Ovary (tissue), 10 donors: ENCODE measurements at places on chromosomes 7 and 10. TPM values are rescaled to one million over a fixed set of nuclear protein-coding genes. Genes with fewer than 3 reads are reported as not detected.

DNA sequence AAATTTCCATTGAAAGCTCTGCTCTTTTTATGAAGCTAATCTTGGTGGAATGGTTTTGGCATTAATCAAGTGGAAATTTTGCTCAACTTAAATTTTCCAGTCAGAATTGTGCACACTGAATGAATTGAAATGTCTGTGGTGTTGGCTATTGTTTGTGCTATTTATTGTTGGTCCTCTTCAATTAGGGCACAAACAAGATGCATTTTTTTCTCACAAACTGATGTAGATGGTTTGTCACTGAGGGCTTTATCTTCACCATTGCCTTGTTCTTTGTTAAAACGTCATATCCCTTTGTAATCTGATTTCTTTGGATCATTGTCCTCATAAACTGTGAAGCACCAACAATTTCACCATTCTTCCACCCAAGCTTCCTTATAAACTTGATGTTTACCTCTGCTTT, 152.1 kb upstream of the RHOBTB1 start:
- no peak for DNase-seq

- no peak for DNase-seq
These were observed 4.0 kb upstream of the NKX2-3 start for GRCh38 chr10:99528494-99529441.

DNA sequence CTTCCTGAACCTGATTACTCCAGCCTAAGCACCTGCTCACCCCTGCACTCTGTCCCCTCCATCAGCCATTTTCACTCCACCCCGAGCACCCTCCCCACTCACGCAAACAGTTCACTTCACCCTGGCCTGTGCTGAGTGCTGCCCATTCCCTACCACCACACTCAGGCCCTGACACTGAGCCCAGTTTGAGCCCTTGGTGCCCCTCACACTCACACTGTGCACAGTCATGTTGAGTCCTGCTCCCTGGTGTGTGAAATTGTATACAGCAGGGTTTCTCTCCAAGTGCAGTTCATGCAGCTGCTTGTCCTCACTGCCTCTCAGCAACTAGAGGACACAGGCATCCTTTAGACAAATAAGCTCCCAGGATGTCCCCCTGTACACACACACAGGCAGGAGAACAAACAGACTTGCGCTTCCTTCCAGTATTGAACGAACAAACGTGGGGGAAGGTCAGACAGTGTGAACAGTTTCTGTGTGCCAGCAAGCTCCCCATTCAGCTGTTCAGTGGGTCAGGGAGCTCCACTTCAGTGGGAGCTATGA, 6.8 kb downstream of the MYO1G start:
- DNase-seq, result peak; percentile 10

GRCh38 chr7:111057066-111057465, 33.9 kb upstream of the LRRN3 start:
- DNase-seq, result no peak

GRCh38 chr7:8017423-8017822, 48.8 kb downstream of the GLCCI1 start:
- no peak for DNase-seq

FFAR4 gene
- total RNA-seq, result 3.7 TPM

DNA sequence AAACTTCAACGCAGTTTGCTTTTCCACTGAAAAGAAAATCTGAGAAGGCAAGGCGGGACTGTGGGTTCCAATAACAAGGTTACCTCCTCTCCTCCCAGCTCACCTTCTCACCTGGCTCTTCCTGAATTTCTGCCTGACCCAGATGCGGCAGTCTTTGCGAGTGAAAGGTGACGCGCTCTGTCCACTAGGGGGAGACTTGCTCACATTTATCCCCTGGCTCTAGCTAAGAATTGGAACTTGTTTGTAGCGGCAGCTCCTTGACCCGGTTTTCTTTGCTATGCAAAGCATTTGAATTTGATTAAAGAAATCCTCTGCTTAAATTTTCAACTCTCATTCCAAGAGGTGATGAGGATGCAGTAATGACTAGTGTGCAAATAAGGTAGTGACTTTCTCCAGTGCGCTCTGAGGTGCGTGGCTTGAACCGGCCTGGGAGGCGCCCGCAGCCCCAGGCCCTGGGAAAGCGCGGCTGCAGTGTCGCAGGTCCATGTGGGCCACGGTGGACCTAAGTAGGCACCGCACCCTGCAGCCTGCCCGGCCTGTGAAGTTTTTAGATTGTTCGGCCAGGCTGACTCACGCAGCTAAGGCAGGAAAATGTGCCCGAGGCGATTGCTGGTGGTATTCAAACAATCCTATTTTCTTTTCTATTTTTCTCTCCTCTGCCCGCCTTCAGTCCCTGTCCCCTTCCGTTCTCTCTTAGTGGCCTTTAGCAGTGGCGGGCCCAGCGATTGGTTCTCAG, 336.9 kb upstream of the NPSR1 start:
- peak; percentile 52 for DNase-seq

DNA sequence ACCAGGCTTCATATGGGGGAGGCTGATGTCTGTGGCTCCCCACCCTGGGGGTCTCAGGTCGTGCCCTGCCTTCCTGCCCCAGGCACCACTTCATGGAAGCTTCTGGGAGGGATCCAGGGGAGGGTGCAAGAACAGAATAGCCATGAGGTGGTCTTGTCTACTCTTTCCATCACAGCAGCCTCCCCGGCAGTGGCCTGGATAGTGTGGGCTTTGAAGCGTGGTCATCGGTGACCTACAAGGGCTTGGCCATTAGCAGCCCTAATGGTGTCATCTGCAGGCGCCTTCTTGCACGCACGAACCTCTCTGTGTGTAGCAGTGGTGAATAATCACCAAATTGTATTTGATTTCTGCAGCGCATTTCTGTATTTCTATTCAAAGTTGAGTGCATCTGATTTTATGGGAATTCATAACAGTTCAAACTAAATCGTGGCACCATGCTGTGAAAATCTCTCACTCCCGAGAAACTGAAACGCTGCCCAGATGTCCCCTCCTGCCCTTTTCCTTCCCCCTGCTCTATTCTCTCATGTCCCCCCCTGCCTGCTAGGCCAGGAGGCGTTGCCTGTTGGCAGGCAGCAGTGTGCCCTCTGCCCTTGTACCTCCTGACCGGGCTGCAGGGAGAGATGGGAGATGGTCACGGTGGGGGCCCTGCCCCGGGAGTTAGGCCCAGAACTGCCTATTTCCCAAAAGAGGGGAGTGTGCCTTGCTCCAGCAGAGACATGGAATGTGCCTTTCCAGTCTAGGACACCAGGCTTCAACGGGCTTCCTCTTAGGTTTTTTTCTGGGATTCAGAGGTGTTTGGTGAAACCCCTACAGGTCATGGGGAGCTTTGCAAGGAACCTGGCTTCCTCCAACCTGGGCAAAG, 34.8 kb downstream of the CDH23 start:
- DNase-seq, result peak; percentile 60

GRCh38 chr10:10662716-10663408, 354.8 kb upstream of the CELF2 start:
- peak; percentile 32 for DNase-seq

- no peak for DNase-seq
These were observed 2.5 kb downstream of the LRCH4 start for GRCh38 chr7:100583132-100584053.

WNT2 gene
- total RNA-seq, result 0.23 TPM

DNA sequence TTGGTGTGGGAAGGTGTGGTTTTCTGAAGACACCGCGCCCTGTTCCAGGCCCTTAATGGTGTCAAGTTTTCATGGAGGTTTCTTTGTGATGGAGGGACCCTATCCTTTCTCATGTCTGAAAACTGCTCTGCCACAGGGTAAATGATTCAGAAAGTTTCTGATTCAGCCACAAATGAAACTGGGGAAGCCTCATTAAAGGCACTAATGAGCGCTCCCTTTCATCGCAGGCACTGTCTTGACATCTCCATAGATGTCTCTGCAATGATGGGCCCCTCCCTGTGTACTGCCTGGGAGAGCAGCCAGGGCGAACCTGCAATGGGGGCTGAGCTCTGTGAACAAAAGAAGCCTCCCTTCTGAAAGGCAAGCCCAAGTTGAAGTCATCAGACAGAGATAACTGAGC, 355.3 kb downstream of the PRPF18 start:
- DNase-seq, result no peak

GRCh38 chr7:98840722-98841121, 29.1 kb downstream of the TMEM130 start:
- no peak for DNase-seq

RAB19 gene
- not detected for total RNA-seq

WNT16 gene
- total RNA-seq, result 0.10 TPM

DNA sequence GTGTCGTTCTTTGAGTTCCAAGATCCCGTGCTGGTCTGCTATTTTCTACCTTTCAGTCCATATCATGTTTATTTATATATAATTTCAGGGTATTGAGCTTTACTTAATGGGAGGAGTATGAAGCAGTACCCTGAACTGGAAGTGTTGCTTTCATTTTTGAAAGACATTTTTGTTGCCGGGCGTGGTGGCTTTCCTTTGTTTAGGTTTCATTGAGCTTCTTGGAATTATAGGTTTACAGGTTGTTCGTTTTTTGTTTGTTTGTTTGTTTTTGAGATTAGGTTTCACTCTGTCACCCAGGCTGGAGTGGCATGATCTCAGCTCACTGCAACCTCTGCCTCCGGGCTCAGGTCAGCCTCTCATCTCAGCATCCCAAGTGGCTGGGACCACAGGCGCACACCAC, 7.4 kb downstream of the ZNF487 start:
- DNase-seq, result no peak

AKR1C4 gene
- not detected for total RNA-seq

FZD1 gene
- total RNA-seq, result 33.6 TPM

GRCh38 chr10:124212702-124213101, 119.3 kb upstream of the CHST15 start:
- no peak for DNase-seq

DNA sequence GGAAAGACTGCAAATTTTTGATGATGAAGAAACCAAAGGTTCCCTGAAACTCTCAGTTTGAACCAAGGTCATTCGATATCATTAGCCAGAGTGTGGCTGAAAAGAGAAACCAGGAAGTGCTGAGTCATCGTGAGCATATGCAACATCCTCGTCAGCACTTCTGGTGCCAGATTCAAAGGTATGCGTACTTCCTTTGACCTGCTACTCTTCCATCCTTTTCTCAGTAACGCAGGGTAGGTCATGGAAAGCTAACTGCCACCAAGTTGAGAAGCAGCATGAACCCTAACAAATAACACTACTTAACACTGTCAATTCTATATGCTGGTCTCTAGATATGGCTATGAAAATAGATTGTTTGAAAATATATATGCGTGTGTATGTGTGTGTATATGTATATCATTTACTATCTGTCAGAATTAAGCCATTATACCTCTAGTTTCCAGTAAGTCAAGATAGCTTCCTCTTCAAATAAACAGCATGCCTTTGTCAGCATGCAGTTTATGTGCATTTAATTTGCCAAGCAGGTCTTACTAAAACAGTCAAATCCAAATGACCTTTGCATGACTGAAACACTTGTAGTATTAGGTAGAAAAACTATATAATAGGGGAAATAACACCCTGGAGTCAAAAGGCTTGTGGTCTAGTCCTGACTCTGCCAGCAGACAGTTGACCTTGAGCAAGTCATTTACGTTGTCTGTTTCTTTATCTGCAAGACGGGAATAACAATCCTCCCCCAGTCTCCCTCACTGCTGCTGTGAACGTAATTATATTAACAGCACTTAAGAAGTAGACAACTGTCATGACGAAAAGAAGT, 26.4 kb downstream of the CDK6 start:
- peak; percentile 41 for DNase-seq

NPTX2 gene
- total RNA-seq, result 16.9 TPM

DNA sequence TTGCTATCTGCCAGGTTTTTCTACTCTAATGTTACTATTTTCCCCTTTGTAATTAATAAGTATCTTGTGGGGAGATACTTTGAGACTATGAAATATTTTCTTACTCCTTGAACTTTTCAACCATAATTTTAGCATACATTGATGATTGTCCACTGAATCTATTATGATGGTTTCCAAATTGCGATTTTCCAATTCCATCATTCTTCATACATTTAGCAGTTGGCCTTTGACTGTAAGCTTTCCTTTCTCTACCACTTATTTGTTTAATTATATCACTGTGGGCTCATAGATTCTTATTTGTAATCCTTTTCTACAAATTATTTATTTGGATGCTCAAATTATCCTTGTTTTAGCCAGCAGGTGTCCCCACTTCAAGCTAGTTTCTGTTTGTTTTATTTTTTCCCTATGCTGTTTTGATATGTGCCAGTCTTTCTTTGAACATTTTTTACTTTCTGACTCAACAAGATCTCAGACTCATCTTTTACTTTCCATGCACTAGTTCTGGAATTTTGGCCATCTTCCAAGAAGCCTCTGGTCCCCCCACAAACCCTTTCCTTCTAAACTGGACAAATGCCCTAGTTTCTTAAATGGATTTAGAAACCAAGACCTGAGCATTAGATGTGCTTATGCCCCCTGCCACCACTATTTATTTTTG, 11.4 kb upstream of the MRPS16 start:
- DNase-seq, result no peak

GRCh38 chr10:3636356-3637181, 148.4 kb downstream of the KLF6 start:
- DNase-seq, result no peak

AKR1B1 gene
- 39.3 TPM for total RNA-seq

ZNF804B gene
- total RNA-seq, result 0.25 TPM

DNA sequence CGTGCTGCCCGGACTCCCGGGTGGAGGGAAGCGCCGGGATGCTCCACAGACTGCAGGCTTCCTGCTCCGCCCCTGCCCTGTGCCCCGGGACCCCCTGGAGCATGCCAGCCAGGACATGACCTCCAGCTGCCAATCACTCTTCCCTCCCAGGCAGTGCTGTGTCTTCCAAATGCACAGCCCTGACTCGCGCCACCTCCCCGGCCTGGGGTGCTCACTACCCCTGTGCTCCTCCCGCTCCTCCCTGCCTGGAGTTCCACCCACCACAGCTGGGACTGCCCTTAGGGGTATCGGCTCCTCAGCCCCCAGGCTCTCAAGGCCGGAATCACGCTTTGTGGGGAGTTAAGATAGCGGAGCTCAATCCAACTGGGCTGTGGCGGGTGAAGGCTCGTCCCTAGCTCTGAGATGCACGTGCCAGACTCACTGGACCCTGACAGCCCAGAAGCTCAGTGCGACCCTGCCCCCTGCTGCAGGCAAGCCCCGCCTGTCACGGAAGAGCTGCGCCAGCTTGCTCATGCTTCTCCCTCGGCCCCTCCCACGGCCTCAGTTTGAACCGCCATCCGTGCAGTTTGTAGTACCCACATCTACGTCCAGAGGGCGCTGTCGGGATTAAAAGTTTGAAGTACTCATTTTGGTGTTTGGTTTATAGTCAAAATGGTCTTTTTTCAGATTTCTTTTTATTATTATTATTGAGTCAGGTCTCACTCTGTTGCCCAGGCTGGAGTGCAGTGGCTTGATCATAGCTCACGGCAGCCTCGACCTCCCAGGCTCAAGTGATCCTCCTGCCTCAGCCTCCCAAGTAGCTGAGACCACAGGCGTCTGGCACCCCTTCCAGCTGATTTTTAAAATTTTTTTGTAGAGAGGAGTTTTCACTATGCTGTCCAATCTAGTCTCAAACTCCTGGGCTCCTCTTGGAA, 142.5 kb upstream of the TCERG1L start:
- peak; percentile 84 for DNase-seq
